ENCODE measurements at places on chromosomes 2 and 18. TPM values are rescaled to one million over a fixed set of nuclear protein-coding genes. Genes with fewer than 3 reads are reported as not detected.

The ZNF2 gene
- 2.0 TPM for total RNA-seq

- DNase-seq = no peak
Measured at GRCh38 chr2:41194230-41194629, 742.3 kb upstream of the SLC8A1 start.

GRCh38 chr2:45009928-45010701, 863 bp upstream of the SIX2 start:
- DNase-seq = peak; percentile 60

- no peak for DNase-seq
Measured at GRCh38 chr2:132620115-132620514, 49.9 kb downstream of the LYPD1 start.

DNA sequence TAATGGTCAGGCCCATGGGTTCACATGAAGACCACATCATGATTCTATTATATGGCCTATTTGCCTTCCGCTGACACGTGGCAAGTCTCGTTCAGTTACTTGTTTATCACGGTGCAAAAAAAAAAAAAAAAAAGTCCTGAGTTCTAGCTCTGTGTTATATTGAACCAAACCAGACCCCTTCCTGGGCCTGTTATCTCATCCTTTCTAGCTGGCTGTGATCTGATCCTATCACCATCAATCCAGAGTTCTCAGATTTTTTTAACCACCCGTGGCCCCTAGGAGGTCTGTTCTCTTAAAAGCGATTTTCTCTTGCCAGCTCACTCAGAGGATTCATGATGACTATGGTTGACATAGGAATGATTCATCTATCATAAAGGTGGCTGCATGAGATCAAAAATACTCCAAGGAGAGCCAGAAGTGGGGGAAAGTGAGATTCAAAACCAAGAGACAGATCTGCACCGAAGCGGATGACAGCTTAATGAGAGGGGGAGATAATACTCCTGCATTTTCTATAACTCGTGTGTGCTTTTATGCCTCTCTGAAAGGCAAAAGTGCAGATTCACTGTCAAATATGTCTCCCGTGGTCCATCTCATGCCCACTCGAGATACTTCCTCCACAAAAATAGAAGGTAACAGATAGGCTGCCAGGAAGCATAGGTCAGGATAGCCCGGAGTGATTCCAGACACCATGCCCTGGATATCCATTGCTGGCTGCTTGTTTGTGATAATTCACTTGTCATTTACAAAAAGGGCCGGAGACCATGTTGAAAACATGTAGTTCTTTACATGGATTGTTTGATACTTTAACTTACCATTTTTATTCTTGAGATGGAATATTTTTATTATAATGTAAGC, 505.7 kb upstream of the KLHL29 start:
- no peak for DNase-seq

DNA sequence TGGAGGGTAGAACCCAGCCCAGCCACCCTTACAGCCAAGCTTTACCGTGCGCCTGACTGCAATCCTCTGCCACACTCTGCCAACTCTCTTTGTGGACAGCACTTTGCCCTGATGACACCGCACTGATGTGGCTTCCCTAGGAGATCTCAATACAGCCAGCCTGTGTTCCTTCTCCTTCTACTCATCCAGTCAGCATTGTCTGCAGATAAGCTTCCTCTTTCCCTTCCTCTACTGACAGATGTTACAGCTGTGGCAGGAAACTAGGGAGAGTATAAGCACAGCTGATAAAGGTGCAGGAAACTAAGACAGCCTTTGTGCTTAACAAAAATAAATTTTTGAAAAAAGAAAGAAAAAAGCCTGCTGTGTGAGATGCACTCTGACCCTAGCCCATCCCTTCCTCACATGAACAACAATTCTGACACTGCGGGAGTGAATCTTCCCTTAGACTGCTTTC, 25.0 kb downstream of the CEP68 start:
- no peak for DNase-seq

DNA sequence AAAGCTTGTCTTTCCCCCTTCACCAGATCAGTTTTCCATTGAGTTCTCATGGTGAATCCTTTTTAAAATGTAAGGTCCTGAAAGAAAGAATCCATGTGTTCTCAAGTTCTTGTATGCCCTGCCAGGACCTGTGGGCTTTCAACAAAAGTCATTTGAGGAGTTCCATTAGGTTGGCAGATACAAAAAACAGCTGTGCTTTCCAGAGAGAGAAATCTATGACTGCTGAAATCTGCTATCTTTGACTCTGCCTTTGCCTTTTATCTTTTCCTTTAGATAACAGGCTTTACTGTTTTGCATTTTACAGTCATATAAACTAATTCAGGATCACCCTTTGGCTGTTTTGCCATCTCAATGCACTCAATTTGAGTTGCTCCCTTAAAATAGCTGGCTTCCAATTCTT, 59.7 kb downstream of the CXCR4 start:
- no peak for DNase-seq

- no peak for DNase-seq
Measured at GRCh38 chr18:13387855-13388548, 169.4 kb downstream of the LDLRAD4 start.

GRCh38 chr2:47580855-47581600, 178.1 kb downstream of the MSH2 start:
- no peak for DNase-seq

The SCN9A gene
- total RNA-seq = 4.5 TPM

DNA sequence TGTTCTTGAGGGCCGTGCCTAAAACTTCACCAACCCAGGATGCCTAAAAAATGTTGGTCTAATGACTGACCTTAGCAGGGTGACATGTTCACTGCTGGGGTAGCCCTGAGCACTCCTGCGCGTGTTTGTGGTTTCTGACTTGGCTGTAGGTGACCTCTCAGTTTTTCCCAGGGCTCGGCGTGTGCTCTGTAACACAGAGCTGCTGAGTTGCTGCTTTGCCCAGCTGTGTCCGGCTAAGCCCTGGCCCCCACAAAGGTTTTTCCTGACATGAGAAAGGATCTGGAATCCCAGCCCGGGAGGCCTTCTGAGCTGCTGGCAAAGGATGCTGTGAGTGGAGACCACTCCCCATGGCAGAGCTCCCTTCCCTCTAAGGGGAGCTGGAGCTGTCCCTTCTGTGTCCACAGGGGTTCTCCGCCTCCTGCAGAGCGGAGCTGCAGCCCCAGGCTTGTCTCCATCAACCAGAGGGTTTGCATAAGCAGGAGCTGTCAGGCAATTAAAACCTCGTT, 52.7 kb downstream of the CRIM1 start:
- no peak for DNase-seq

GRCh38 chr2:21401022-21401698, 277.4 kb downstream of the TDRD15 start:
- no peak for DNase-seq

The SPC25 gene
- 1.1 TPM for total RNA-seq

DNA sequence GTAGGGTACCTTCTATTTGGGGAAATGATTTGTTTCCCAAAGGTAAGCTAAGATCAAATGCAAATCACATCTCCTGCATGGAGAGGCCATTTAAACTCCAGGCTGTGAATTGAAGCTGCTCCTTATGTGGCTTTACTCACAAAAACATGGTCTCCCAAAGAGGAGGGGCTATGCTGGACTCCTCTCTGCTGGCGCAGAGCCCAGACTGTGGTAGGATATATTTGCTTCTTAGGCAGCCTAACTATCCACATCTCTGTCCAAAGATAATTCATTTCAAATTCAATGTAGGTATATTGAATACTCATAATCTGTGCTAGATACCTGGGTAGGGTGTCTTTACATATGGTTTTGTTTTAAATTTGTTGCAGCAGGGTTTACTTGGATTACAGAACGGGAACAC, 358.5 kb downstream of the ALK start:
- no peak for DNase-seq

- DNase-seq = no peak
Measured at GRCh38 chr18:72470391-72470790, 73.8 kb downstream of the CBLN2 start.
